ENCODE measurements at places on chromosomes 6 and 20.

- DNase-seq: peak; percentile 53
These were observed 5.6 kb downstream of the EEF1A1 start for GRCh38 chr6:73515204-73515655.

- DNase-seq: no peak
These were observed 19.2 kb upstream of the LMBRD1 start for GRCh38 chr6:69816026-69816425.

DNA sequence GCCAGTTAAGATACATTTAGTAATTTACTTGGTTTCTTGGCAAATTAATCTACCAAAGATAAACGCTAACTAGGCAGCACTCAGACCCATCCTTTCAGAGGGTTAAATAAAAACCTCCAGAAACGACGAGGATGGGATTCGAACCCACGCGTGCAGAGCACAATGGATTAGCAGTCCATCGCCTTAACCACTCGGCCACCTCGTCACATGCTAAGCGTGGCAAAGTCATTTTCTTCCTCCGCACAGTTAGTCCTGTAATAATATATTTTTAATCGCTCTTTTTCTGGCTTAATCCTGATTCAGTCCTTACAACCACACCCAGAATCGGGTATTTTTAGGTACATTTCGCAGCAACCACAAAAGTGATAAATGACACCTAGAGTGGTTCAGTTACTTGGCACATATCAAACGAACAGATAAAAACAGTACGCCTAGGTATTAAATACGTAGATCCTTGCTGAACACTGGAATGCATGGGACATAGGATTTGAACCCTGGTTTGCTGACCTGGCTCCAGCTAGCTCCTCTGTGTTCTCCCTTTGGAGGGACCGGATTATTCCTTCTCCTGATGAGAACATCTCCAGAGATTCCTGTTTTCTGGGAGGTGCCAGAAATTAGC, 71.6 kb downstream of the GPX5 start:
- peak; percentile 74 for DNase-seq

GRCh38 chr6:110181131-110182030, 1.2 kb downstream of the CDC40 start:
- no peak for DNase-seq

DNA sequence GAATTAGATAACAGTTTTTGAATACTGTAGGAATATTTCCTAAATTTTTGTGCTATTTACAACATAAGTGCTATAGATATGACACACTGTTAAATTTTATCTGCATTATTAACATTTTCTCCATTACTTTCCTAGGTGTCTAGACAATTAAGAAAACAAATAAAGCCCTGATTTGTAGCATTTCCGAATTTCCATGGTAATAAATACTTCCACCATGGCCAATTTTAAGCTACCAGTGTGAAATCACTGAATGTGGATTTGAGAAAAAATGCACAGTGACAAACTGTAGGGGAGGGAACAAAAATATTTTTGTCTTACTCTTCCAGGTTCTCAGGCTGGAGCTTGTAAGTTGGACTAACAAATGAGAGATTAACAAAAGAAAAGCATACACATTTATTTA, 27.9 kb downstream of the LIN28B start:
- no peak for DNase-seq

- DNase-seq: no peak
These were observed 621.5 kb downstream of the TENT5A start for GRCh38 chr6:81130969-81131368.

DNA sequence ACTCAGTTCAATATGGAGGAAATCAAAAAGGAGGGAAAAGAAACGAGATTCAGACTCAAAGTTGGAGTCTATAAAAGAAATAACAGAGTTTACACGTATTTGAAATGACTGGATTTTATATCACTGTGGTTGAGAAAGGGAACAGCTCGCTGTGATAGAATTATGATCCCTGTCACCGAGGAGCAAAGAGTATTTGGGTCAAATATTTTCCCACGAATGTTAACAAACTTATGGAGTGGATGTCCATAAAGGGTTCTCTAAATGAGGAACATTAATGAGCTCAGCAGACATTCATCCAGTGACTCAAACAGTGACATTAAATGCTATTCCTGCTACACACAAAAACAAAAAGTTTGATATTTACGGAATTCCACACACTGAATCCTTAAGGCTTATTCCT, 57.9 kb downstream of the FHL5 start:
- DNase-seq: no peak

GRCh38 chr20:62616728-62617621, 25.3 kb upstream of the SLCO4A1 start:
- DNase-seq: peak; percentile 66

GRCh38 chr6:142218446-142218845, 71.4 kb downstream of the VTA1 start:
- DNase-seq: no peak

DNA sequence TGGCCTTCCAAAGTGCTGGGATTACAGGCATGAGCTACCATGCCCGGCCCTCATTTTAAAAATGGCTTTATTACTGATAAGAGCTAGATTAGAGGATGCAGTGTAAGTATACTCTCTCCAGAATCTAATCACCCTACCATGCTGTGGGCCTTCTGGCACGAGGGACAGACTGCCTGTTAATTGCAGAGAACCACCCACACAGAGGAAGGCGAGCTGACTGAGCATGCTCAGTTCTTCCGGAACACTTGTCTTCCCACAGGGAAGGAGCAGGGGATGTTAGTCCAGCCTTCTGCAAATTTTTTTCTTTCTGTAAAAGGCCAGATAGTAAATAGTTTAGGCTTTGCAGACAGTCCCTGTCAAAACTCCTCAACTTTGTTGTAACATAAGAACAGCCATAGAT, 48.9 kb downstream of the ALDH5A1 start:
- DNase-seq: no peak

- DNase-seq: no peak
These were observed 1.4 kb downstream of the DEFB124 start for GRCh38 chr20:31473331-31474096.

DNA sequence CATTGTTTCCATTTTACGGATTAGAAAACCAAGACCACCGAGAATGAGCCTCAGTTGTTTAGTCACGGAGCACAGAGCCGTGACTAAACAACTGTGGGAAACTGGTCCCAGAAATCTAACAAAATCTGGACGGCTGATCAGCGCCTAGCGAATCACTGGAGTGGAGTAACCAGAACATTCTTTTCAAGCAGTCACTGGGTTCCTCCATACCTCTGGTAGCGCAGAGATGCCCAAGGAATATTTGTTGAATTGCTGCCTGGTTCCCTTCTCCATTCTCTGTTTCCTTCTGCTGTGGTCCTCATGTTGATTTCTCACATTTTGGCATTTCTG, 62.0 kb downstream of the GPX5 start:
- no peak for DNase-seq

DNA sequence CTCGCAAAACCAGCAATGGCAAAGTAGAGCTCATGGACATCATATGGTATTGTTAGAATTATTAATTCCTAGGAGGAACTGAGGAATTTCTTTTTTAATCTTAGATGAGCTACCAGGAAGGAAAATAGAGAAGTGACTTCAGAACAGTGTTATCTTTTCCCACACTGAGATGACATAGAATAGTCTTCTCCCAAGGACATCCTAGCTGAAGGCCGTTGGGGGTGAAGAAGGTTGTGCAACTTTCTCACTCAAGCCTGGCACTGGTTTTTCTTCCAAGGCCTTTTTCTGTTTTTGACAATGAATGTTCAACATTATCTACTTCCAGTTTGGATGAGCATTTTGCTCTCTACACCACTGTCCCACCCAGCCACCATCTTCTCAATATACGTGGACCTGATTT, 35.8 kb upstream of the MAS1 start:
- DNase-seq: no peak

DNA sequence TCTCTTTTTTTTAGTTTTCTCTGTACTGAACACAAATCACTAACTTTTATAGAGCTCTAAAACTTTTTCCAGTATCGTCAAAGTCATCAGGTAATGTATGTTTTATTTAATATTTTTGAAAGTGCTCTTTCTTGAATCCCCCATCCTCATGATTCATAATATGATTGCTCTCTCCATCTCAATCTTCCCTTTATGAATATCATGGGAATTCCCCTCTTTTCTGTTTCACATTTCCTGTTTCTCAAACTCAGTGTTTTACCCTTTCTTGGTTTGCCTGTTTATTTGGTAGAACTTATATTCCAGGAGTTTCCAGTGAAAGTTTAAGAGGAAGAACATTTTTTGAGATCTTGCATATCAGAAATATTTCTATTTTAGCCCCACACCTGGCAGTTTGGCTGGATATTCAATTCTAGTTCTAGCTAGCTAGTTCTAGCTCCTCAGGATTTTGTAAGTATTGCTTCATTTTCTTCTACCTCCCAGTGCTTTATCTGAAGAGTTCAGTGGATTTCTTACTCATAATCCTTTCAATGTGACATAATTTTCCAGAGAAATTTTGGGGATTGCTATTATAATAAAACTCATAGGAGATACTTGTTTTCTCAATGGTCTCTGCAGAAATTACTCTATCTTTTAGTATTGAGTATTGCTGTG, 6.1 kb upstream of the C6orf58 start:
- DNase-seq: no peak

- DNase-seq: peak; percentile 51
These were observed 764 bp downstream of the BAG6 start for GRCh38 chr6:31651602-31652191.

DNA sequence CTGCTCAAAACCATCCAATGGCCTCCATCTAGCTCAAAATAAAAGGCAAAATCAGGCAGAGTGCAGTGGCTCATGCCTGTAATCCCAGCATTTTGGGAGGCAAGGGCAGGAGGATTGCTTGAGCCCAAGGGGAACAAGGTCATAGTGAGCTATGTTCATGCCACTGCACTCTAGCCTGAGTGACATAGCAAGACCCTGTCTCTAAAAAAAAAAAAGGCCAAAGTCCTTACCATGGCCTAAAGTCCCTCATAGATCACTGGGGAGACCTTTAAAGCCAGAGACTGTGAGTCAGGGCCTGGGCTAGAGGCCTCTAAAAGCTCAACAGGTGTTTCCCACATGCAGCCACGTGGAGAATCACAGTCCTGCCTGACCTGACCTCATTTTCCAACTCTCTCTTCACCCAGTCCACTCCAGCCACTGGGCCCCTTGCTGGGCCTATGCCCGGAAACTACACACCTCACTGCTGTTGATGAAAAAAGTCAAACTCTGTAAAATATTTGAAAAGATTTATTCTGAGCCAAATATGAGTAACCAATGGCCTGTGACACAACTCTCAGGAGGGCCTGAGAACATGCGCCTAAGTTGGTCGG, 28.2 kb upstream of the TAB2 start:
- DNase-seq: no peak

- no peak for DNase-seq
These were observed 52.6 kb downstream of the TASP1 start for GRCh38 chr20:13586133-13586532.

GRCh38 chr6:119757467-119757866, 407.9 kb upstream of the MAN1A1 start:
- no peak for DNase-seq

DNA sequence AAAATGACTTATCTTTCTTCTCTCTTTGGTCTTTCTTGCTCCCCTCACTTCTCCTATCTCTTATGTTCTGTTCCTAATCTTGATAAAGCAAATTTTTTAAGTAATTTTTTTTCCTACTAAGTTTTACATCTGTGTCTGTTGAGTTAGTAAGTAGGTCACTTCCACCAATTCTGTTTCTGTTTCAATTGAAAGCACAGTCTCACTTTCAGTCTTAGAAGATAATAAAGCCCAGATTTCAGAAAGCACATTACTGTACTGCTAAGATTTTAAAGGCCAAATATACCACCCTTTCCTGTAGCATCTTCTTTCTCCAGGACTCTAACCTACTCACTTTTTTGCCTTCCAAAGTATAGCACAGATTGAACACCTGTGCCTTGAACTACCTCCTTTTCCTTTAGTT, 866.1 kb upstream of the ADGRB3 start:
- no peak for DNase-seq

GRCh38 chr20:14712302-14712739, 374.9 kb upstream of the FLRT3 start:
- peak; percentile 62 for DNase-seq

GRCh38 chr6:100488244-100488643, 23.5 kb upstream of the SIM1 start:
- no peak for DNase-seq

GRCh38 chr20:48823960-48824498, 3.8 kb downstream of the PREX1 start:
- DNase-seq: peak; percentile 83

- no peak for DNase-seq
These were observed 628.2 kb downstream of the COL12A1 start for GRCh38 chr6:74577619-74578018.

- DNase-seq: no peak
These were observed 227.1 kb downstream of the SLC35F1 start for GRCh38 chr6:118134206-118134605.

DNA sequence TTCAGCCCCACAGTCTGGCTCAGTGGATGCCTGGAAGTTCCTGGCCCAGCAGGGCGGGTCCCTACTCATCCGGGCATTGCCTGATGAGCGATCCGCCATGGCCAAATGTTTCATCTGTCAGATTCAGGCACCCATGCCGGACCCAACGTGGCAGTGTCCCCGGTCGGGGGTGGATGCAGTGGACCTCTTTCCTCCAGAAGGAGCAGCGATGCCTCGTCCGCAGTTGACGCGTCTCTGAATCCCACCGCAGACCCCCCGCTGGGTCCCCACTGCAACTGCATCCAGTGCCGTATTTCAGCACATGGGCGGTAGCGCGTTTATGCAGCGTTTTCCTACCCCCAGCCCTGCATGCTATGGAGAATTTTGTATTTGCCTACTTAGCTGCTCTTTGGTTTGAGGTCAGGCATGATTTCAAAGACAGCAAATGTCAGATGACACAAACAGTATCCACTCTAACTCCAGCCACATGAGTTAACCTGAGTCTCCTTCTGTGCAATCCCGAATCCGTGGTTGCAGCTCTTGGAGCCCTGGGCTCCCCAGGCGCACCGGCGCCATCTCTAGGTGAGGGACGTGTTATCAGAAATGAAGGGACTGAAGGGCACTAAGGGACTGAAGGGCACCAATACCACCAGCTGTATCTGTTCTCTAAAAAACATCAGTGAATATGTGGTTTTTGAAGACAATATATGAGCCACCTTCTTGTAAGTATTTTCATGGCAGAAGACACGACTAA, 72.6 kb upstream of the THBS2 start:
- no peak for DNase-seq

DNA sequence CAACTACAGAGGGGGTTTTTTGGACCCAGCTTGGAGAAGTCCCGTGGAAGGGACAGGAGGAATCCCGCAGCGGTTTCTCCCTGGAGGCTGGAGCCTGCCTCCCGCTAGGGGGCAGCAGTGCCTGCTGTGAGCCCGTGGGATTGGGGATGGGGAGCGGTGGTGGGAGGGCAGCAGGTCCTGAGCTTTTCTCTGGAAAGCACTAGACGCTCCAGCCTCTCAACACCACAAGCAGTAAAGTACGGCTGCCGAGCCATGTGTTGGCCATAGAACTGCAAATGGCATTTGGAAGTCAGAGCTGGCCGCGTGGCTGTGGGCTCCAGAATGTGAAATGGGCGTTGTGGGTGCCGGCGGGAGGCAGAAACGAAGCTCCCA, 47.8 kb downstream of the GMPR start:
- no peak for DNase-seq

- DNase-seq: no peak
These were observed 60.7 kb upstream of the LAMA2 start for GRCh38 chr6:128822271-128822670.

- no peak for DNase-seq
These were observed 581.8 kb downstream of the CD109 start for GRCh38 chr6:74277777-74278186.

Measured in RCC 7860 (cell line).